Activated effector memory CD4-positive, alpha-beta T cell treated with Interleukin-2 at 50 U/mL for 16 hours (primary cell): ENCODE measurements at places on chromosomes 3 and 15.

GRCh38 chr3:15690230-15690629 is 88.7 kb downstream of the BTD start:
- DNase-seq = no peak

GRCh38 chr3:107619549-107619948 is 96.8 kb downstream of the BBX start:
- DNase-seq = no peak

GRCh38 chr15:80471881-80472280 is 67.7 kb downstream of the ARNT2 start:
- no peak for DNase-seq

DNA sequence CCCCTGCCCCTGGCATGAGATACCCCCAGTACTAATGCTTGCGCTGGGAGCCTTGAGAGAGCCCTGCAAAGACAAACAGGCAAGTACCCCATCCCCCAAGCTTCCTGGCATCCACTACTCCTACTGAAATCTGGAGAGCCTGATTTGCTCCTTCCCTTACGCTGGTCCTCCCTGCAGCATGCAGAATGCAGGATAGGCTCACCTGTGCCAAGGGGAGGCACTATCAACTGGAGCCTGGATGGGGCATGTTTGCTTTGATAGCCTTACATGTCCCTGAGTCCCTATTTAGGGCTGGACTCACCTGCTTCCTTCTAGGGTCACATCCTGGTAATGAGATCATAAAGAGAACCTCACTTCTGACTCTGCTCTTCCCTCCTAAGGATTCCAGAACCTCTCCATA is 42.9 kb downstream of the RAB11A start:
- DNase-seq = no peak
